ENCODE measurements at places on chromosomes 5 and 9.

- DNase-seq = no peak
These were observed 25.8 kb downstream of the NIPAL4 start for GRCh38 chr5:157485811-157486210.

DNA sequence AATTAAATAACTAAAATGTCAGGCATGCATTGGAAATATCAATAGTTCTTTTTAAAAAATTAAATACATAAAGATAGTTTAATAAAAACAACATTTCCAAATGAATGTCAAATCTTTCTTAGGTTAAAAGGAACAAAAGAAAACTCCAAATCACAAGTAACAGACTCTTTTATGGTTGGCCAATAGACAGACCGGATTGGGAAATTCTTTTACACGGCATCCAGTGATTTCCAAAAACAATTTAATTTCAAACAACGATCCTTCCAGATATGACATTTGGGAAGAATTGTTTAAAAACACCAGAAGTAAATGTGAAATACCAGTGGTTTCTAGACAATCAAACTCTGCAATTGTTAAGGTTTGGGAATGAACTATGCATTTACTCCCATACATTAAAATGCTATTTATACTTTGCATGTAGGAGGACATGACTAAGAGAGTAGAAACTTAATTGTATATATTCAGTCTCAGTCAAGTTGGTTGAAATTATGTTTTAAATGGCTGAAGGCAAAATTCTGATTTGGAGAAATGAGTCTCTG, 32.8 kb downstream of the ZNF474 start:
- no peak for DNase-seq

- DNase-seq = no peak
These were observed 156.1 kb upstream of the ANKRD55 start for GRCh38 chr5:56389261-56389660.

DNA sequence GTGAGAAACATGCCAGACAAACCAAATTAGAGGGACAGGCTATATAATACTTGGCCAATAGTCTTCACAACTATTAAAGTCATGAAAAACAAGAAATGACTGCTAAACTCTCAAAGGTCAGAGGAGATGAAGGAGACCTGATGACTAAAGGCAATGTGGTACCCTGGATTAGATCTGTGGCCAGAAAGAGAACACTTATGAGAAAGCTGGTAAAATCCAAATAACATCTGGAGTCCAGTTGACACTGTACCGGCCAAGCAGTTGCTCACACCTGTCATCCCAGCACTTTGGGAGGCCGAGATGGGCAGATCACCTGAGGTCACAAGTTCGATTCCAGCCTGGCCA, 24.4 kb downstream of the ATOX1 start:
- DNase-seq = no peak

DNA sequence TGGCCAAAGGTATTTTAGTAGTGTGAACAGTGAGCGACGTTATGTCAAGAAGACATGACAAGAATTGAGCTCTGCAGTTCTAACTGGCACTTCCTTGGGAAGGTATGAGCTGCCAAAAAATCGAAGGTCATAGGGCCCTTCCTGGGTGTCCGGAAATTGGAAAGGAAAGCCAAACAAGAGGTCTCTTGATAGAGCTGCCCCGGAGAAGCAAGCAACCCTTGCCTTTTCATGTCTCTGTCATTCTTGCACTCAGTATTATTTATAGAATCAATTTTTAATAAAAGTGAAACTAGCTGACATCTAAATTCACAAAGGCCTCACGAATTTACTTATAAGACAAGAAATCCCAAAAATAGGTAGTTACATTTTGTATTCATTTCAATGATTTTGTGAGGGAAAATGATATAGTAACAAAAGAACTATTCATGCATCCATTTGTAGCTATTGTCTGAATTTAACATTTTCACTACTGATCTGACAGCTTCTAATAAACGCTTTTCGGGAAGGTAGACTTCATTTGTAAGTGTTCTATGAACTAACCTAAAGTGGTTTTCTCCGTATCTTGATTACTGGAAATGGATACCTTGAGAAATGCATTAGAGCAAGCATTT, 113.8 kb upstream of the VCAN start:
- DNase-seq = no peak

GRCh38 chr9:27280860-27281259, 16.1 kb downstream of the EQTN start:
- no peak for DNase-seq

DNA sequence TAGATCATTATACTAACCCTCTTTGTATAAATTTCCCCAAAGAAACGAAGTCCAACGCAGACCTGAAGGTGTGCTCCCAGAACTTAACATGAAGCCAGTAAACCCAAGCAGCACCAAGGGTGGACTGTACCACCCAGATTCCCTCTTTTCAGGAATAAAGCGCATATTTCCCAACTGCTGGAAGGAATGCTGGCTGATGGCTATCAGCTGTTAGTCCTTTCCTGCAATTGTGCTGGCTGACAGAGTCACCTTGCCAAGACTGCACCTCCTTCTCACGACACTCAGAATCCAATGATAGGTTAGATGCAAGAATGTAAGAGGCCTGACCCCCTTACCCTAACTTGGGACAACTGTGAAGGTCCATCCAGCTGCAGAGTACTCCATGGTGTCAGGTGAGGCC, 93.9 kb downstream of the MAPKAP1 start:
- DNase-seq = no peak

- peak; percentile 94 for DNase-seq
These were observed 21.3 kb downstream of the AKNA start for GRCh38 chr9:114366334-114367128.

GRCh38 chr5:97834561-97834960, 651.5 kb upstream of the RIOK2 start:
- no peak for DNase-seq

DNA sequence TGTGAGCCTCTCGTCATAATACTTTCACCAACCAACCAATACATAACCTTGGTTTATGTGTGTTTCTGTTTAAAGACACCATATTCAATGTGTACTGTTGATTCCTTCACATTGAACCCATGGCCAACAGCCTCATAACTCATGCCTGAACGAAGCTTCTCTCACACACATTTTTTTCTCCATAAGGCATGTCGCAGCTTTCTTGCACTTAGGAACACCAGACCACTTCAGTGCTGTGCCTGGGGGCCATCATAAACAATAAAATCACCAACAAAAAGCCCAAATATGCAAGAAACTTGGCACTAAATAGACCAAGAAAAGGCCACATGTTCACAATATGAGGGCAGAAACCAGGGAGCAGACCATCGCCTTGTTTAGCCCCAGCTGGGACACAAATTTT, 192.2 kb downstream of the ROR2 start:
- no peak for DNase-seq

DNA sequence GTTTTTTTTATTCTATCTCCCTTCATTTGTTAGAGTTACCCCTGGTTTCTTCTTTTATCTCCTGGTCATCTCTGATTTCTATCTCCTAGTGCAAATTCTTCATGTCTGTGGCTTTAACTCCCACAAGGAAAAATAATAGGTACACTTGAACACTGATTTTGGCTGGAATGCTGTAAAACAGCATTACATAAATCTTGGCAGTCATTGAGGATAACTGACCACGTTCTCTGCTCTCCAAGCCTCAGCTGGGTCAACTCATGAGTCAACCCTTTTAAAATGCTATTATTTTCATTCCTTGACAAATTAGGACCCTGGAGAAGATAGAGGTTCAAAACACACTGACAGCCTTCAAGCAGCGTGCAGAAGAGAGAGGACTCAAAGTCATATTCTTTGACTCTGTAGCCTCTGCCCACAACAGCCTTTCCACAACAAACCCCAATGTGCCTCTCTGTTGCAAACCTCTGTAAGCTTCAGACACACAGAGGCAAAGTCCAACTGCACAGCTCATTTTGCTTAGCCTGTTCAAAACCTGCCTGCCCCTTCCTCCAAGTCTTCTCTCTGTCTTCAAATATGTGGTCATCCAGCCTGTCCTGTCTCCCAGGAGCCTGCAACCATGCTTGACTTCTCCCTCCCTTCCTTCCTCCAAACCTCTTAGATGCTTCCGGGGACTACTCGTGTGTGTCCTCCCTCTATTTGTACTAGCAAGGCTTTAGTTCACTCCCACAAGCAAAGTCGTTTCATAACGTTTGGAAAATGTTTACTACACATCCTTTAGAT, 398.4 kb downstream of the MED10 start:
- DNase-seq = peak; percentile 22

- no peak for DNase-seq
These were observed 208.1 kb downstream of the DMAC1 start for GRCh38 chr9:7591501-7591900.

DNA sequence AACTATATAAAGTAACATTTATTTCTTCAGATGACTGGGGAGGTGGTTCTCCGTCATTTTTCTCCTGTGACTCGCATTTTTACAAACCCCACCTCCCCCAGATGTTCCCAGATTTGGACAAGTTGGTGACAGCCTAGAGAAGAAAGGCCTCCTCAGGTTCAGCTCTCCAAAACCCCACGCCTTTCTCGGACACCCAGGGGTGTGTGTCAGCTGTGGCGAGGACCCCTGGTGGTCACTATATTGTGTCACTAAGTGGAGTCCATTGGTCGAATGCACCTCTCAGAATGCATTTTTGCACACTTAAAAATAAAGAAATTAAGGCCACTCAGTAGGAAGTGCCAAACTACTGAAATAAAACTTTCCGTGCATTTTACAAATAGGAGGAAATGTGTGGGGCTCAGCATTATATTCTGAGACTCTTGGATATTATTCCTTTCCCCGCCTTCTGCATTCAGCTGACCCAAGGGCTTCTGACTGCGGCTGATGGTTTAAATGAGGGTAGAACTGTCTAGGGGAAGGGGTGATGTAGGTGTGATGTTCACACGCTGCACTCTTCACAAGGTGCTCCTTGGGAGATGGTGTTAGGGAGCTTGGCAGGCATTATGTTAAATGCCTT, 47.6 kb downstream of the ACO1 start:
- DNase-seq = no peak

- DNase-seq = no peak
These were observed 16.7 kb downstream of the PCDH12 start for GRCh38 chr5:141941307-141941706.

DNA sequence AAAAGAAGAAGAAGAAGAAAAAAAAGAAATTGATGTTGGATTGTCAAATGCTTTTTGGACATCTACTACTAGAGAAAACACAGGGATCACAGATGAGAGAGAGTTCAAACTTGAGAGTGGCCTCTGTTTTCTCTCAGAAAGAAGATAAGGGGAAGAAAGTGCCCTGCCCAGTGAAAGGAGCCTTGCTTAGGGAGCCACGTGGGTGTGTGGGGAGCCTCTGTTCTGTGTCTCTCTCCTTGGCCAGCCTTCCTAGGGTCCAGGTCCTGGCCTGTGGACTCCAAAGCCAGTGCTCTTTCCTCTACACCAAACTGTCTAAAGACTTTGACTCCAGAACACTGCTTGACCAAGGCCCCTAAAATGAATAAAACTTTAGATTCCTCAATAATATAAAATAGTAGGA, 22.0 kb upstream of the COL15A1 start:
- no peak for DNase-seq

DNA sequence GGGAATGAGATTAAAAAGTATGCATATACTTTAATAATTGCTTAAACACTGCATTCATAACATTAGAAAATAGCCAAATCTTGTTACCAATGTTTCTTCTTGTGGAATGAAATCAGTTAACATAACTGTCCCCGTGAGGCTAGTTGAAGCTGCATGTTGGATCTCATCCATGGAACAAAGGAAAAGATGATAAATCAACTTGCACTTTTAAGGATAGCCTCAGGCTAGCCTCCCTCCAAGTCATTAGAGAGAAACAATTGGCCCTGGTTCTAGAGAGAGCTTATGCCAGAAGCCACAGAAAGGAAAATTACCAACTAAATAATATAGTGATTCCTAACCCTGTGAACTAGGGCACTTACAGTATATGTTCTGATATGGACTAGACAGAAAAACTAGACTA, 66.9 kb downstream of the GRIN3A start:
- DNase-seq = no peak

DNA sequence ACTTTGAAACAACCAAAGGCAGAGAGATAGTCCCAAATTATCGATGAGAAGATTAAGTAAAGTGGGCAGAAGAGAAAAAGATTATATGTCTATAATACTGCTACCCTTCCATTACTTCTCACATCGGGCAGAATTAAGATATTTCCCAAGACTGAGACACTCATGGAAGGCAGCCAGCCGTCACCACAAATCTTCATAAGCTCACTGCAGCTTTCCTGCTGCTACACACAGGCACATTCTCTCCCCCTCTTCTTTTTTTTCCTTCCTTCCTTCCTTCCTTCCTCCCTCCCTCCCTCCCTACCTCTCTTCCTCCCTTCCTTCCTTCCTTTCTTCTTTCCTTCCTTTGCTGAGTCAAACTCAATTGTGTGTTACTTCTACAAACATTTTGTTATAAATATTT, 58.7 kb upstream of the SPATA31C2 start:
- DNase-seq = no peak

GRCh38 chr5:95217351-95217750, 67.5 kb downstream of the MCTP1 start:
- no peak for DNase-seq

DNA sequence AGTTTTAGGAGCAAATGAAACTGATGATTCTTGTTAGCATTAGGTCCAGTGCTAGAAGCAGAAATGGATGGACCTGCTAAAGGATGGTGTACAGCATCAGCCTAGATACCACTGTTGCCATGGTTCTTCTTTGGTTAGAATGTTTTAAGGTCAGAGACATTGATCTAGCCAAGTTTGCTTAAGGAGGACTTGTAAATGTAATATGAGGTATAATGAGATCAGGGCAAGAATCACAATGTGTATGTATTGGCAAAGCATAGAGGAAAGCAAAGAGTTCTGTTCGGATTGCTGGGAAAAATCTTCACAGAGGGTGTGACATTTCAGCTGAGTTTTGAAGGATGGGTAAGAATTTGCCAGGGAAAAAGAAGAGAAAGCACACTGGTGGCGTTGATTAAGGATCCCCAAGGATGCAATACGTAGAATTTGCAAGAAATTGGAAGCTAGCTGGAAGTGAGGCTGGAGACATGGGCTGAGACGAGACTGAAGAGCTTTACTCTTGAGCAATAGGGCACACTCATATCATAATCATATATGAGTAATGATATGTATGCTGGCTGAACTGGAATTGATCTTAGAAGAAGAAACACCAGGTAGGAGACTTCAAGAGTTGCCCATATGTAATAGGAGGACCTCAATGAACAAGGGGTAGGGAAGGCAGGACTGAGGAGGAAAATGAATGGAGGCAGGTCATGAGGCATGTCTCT, 102.0 kb downstream of the ZNF462 start:
- DNase-seq = no peak

GRCh38 chr9:16883586-16883985, 13.1 kb upstream of the BNC2 start:
- DNase-seq = no peak

DNA sequence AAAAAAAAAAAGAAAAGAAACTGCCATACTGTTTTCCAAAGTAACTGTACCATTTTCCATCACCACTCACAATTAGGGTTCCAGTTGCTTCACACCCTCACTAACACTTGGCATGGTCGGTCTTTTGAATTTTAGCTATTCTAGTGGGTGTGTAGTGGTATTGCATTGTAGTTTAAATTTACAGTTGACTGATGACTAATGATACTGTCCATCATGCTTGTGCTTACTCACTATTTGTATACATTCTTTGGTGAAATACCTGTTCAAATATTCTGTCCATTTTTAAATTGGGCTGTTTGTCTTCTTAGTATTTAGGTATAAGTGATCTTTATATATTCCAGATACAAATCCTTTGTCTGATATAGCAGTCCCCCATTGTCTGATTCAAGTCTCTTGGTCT, 36.2 kb upstream of the ZNF169 start:
- no peak for DNase-seq

- DNase-seq = no peak
These were observed 4.6 kb downstream of the EPB41L4B start for GRCh38 chr9:109316207-109316640.

- DNase-seq = no peak
These were observed 46.0 kb downstream of the RORB start for GRCh38 chr9:74543145-74543544.

All from kidney glomerular epithelial cell (primary cell).